ENCODE measurements at places on chromosomes 3 and 15.

- no peak for DNase-seq
Measured at GRCh38 chr15:99955181-99955525, 221.9 kb upstream of the LYSMD4 start.

DNA sequence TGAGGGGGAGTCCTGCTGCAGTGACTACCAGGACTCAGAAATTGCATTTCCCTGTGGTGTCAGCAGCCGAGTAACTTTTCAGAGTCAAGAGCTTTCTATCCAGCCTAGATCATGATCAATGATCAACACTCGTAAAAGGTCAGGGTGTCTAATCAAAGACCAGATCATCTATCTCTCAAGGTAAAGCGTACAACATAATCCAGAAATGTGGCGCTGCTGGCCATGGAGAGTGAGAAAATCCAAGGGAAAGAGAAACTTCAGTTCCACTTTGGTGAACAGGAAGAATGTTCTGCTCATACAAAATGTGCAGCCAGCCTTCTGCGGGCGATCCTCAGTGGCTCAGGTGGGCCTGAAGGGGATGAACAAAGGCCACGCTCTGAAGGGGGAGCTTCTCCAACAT lies 1005.8 kb upstream of the NR2F2 start:
- no peak for DNase-seq

DNA sequence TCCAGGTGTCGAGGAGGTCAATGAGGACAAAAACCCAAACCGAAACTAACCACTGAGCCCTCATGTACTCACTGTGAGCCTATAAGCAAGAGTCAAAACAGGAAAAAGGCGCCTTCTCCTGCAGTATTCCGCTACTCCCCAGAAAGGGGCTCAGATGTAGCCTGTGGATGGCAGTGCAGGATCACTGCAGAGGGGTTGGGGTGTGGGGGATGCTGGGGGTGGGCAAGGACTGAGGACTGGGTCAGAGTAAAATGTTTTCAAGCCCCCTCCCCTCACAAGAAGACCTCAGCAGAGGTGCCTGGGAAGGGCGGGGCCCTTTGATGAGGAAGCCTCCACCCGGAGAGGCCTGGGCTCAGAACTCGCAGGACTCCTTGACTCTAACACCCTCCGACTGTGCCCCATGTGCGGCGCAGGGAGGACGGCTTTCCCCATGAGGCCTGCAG lies 170.1 kb downstream of the OSBPL10 start:
- DNase-seq, result no peak

- no peak for DNase-seq
Measured at GRCh38 chr15:33314069-33314468, 3.3 kb downstream of the RYR3 start.

DNA sequence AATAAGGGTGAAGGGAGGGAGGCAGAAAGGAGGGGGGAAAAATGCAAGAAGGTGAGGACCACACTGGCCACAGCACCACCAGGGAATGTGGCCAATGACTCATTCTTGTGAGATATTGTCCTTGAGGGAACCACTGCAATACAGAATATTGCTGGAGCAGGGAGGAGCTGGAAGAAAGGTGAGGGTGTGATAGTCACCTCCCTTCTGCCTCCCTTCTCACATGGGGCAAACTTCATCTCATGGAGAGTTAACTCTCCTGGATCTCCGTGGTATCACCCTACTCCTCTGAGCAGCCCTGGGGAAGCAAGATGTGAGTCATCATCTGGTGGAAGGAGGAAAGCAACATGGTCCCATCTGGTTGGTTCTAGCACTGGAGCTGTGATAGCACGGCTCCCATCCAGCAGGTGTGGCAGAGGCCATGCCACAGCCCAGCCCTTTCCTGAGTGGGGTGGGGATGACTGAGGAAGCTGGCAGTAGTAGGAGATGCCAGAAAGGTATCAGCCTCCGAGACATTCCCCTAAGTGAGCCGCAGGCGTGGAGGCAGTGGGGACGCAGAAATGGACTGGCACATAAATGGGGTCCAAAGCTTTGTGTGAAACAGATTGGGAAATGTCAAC lies 115.9 kb upstream of the LPP start:
- no peak for DNase-seq

Data from activated CD4-positive, alpha-beta T cell treated with anti-CD3 and anti-CD28 coated beads, Interleukin-2, amount 50 U/mL, for 24 hours (primary cell).